ENCODE measurements at places on chromosomes 1 and 21.

DNA sequence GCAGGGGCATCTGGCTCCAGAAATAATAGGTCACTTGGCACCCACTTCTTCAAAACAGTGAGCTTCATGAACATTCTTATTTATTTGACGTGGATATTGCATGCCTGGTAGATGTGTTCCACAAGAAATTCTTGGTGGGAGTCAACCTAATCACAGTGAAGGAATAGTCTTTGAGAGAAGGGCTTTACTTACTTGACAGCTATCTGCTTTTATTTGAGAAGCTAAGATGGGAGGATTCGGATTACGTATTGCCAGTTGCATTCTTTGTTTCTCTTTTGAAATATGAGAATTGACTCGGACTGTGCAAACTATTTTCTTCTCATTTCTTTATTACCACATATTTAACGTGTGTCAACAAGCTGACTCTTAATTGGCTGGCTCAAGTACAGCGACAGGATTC, 117.2 kb downstream of the FASLG start:
- no peak for DNase-seq

GRCh38 chr1:12102066-12102465, 39.0 kb downstream of the TNFRSF8 start:
- no peak for DNase-seq

DNA sequence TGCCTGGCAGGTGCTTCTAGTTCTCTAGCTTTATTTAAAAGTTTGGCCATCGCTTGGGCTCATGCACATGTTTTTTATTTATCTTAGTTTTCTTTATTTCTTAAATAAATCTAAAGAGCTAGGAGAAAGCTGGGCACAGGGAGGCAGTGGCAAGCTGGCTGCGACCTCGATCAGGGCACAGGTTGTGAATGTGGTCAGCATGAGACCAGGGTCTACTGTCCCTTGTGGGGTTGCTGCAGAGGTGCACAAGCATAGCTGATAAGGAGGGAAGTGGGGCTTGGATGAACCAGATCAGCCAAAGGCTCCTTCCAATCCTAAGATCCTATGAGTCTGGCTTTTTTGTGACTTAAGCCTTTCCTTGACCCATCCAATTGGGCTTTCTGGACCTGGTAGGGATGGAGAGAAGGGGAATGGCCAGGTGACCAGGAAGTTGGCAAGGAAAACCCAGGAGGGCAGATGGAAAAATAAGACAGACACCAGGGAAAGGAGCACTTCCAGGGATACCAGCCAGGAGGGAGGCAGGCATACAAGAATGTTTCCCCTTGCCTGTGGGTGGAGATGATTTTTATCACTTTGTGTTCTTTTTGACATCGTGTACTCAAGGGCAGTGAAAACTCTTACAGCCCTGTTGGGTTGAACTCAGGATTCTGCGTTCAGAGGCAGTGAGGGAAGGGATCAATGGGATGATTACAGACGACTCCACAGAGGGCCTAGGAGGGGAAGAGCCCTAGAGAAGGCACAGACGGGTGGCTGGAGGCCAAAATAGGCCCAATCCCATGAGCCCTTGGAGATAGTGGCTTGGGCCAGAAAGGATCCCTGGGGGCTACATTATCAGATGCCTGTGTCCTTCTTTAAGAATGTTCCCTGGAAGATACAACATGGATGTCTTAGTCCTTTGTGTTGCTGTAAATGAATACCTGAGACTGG, 8.5 kb downstream of the CYP4B1 start:
- DNase-seq = no peak

- no peak for DNase-seq
Observed at GRCh38 chr1:36397083-36397377, 678 bp downstream of the LSM10 start.

DNA sequence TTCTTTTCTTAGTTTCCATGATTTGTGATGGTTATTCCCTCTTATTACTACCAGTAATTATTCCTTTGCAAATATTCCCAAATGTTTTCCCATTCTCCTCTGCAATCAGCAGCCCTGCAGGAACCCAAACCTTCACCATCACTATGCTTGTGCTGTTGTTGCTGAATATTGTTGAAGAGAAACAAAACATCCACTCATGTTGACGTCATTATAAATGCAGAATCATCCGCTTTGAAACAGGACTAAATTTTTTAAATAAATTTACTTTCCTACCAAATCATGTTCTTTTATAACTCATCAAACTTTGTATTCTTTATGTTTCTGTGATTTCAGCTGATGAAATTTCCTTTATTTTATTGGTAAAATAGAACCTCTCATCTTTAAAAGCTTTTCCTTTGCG, 787.0 kb upstream of the B3GALT2 start:
- DNase-seq = no peak

DNA sequence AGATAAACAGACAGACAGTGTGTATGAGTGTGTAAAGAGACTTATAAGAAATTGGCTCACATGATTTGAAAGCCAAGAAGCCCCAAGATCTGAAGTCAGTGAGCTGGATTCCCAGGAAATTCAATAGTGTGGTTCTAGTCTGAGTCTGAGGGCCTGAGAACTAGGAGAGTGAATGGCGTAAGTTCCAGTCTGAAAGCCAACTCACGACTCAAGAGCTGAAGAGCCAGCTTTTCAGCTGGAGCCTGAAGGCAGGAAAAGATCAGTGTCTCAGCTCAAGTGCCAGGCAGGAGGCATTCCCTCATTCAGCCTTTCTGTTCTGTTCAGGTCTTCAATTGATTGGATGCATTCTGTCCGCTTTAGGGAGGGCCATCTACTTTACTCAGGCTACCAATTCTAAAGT, 257.2 kb downstream of the PLPP3 start:
- no peak for DNase-seq

GRCh38 chr1:203327684-203328457, 22.6 kb downstream of the BTG2 start:
- DNase-seq = no peak

DNA sequence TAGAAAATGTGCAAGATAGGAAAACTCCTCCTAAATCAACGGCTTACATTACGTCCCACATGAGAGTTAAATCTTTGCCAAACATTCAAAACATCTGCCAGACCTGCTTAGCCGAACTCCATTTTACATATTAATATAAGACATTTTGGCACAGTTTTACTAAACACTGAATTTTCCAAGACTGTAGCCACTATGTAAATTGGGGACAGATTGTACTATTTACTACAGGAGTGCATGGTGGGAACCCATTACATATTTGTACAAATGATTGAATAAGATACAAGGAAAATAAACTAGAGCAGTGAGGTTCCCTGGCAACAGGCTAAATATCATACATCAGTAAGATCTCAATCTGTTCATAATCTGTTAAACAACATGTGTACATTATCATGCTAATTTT, 1234.4 kb downstream of the KCNT2 start:
- no peak for DNase-seq

GRCh38 chr1:40710581-40711315, 19.2 kb downstream of the NFYC start:
- no peak for DNase-seq

GRCh38 chr21:46617267-46618051, 12.6 kb upstream of the S100B start:
- no peak for DNase-seq

DNA sequence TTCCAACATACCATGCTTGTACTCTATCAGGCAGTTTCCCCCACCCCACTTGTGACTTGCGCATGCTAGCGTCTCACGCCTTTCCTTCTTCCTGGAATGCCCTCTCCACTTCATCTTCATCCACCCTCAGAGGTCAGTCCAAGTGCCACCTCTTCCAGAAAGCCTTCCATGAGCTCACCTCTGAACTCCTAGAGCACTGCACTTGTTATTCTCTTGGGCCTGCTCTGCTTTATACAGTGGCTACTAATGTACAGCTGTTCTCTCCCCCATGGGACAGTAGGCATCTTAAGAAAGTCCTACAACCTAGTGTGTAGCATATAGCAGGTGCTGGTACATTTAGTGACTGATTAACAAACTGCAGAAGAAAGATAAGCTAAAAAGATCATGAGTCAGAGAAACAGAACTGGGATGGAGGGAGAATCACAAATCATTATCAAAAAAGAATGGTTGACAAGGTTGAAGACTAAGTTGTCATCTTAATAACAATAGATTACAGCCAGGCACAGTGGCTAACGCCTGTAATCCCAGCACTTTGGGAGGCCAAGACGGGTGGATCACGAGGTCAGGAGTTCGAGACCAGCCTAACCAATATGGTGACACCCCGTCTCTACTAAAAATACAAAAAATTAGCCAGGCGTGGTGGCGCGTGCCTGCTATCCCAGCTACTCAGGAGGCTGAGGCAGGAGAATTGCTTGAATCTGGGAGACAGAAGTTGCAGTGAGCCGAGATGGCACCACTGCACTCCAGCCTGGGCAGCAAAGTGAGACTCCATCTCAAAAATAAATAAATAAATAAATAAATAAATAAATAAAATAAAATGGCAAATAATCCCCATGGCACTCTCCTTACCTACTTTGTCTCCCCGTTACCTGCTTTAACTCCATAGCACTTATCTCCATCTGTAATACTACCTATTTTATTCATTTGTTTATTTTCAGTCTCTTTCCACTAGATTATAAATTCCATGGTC, 16.3 kb upstream of the TSPAN1 start:
- DNase-seq = no peak

GRCh38 chr1:157819215-157819614, 705 bp downstream of the FCRL1 start:
- no peak for DNase-seq

DNA sequence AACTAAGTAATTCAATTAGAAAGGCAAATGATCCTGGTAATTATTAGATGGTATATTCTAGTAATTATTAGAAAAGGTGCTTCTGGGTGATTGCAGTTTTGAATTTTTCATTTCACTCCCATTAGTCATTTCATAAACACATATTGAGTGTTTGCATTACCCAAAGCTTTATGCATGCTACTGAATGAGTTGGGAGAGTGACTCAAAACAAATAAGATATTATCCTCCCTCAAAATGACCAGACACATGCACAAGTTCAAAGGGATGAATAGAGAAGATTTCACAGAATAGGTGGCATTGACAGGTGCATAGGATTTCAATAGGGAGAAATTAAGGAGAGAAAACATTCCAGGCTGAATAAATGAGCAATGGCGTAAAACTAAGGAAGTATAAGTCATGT, 84.7 kb downstream of the PHTF1 start:
- DNase-seq = no peak

GRCh38 chr1:57165546-57165945, 199.7 kb upstream of the C8B start:
- no peak for DNase-seq

DNA sequence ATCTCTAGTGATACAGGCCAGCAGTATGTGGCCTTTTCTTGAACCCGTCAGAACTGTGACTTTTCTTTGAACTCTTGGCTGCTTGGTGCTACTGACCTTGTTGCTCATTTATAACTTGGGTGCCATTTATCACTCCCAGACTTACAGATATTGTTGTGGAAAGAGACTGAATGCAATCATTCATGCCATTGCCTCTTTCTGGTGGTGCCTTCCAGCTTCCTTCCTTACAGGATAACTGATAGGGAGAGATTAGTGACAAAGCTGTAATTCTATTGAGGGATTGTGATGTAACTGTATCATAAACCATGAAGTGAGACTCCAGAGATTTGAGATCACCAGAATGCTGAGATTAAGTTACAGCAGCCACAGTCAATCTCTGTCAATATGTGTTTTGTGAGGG, 256.5 kb downstream of the USP25 start:
- DNase-seq = no peak

DNA sequence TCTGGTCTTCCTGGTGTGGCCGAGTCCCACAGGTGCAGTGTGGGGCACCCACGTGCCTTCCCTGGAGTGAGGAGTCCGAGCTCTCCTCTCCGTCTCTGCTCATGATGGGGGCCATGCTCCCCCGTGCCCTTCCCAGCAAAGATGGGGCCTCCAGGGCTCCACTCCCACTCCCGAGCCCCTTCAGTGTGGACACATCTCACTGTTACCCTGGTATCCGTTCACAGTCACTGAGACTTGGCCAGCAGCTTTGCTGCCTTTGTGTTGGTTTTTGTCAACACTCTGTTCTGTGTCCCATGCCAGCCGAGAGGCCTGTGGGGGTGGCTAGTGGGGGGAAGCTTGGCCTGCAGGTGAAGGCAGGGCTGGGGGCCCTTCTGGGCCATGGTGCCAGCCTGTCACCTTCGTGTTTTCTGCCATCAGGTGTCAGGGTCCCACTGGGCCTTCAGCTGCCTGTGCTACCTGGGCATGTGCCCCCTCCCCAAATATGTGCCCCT, 46.9 kb upstream of the POFUT2 start:
- DNase-seq = no peak

DNA sequence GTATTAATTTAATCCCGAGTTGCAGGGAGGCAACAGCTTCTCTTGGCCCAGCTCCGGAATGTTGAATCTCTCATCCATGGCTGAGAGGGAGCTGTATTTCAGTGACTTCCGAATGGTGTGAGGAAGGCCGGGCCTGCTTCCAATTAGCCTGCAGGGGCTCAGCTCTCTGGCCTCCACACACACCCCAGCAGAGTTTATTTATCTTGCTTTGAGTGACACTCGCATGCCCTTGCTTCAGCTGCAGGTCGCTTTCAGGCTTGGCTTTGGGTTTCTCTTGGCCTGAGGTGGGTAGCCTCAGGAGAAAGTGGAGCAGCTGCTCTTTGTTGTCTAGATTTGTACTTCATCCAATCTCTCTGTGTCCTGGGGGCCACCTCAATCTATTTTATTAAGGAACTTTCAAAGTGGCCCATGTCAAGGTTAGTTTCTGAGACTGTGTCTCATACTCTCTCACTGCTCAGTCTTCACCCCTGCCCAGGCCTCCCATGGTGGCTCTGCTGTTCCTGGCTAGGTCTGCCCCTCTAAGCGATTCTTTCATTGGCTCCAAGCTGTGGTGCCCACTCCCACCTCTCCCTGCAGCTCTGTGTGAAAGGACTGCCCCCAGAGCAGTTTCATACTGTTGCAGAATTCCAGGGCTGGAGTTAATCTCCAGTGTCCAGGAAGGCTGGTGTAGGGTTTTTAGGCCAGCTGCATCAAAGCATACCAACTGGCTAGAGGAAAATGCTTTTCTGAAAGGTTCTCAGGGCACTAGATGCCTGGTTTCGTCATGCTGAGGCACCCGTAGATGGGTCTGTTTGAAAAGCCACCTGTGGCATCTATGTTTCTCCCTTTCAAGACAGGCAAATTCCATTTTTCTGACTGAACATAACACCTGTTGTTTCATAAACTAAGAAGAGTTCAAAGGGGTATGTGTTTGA, 153.5 kb downstream of the PLXNA2 start:
- no peak for DNase-seq

DNA sequence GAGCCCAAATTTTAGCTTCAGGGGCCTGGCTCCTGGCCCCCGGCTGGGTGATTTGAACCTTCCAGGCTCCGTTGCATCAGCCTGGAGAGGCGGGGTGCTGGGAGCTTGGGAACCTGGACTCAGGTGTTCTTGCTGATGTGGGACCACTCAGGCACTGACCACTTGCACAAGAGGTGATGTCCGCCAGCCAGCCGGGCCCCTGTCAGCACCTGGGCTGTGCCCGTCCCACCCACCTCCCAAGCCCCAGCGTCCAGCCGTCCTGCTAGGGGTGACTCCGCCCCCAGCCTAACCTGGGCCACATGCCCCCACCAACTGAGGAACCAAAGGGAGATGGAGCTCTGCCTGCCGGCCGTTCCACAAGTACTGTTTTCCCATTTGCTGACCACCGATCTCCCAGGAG, 47.4 kb upstream of the ARHGEF16 start:
- no peak for DNase-seq

Measured in activated T-cell treated with anti-CD3 and anti-CD28 coated beads, Interleukin-2, amount 50 U/mL, for 24 hours (primary cell).